ENCODE measurements at places on chromosomes 7 and 10.

DNA sequence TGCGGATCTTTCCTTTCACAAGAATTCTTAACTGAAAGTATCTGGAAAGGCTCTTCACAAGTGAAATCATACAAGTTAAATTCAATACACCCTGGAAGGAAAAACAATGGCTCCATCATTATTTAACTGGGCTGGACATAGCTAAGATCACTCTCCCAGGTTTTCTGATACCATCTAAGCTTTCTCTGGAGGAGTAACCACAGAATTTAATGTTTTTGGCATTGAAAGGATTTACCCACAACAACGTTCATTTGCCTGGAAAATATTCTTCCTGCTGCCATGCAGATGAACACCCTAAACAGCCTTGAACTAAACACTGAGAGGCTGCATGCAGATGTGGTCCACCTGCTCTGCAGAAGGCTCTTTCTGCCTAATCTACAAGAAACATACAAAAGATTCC is 4.3 kb downstream of the NEBL start:
- no peak for DNase-seq

- DNase-seq: no peak
These were observed 51.4 kb upstream of the PFKFB3 start for GRCh38 chr10:6151087-6151977.

DNA sequence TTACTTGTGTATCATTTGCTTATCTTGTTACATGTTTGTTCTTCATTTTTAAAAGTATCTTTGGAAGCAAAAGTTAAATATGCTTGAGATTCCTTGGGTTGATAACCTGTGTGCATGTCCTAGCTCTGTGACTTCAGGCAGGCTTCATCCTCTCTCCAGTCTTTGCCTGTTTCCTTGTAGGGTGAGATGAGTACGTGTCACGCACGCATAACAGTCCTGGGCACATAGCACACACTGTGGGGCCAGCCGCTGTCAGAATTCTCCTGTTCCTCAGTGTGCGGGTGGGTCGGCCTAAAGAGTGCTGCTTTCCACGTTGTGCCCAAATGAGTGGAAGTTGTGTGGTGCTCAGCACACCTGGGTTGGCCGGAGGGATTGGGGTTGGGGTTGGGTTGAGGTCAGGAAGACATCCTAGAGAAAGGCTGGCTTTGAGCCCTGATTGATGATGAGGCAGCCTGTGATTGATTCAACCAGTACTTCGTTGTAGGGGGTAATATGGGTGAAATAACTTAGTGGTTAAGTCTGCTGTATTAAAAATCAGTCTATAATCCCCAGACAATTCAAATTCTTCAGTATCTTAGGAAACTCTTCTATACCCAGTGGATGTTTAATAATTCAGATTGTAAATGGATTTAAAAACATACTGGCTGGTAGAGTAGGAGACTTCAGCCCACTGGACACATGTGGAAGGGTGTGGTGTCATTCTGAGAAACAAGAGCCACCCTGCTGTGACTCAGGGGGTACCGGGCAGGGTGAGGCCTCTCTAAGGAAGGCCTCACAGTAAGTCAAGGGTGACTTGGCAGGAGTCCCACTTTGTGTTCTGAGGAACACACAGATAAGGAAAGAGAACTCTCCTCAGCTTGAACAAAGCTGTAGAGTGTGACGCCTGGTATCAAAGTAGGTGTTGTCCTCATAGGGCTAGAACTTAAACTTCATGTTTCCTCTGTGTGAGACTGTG is 54.8 kb downstream of the DAGLB start:
- no peak for DNase-seq

DNA sequence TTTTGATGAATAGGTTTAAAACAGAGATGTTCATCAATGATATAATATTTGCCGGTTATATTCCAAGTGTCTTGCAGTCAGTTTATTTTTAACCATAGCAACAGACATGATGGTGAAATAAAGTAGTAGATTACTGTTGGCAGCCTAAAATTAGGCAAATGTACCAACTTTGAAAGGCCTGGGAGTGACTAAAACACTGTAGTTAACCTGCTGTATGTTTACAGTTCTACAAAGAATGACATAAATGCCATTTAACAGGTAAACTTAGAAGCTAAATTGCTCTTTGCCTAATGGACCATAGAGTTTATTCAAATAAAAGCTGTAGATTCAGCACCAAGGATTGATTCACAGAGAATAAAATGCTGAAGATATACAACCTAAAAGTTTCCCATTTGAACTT is 64.1 kb downstream of the PHTF2 start:
- DNase-seq: no peak

DNA sequence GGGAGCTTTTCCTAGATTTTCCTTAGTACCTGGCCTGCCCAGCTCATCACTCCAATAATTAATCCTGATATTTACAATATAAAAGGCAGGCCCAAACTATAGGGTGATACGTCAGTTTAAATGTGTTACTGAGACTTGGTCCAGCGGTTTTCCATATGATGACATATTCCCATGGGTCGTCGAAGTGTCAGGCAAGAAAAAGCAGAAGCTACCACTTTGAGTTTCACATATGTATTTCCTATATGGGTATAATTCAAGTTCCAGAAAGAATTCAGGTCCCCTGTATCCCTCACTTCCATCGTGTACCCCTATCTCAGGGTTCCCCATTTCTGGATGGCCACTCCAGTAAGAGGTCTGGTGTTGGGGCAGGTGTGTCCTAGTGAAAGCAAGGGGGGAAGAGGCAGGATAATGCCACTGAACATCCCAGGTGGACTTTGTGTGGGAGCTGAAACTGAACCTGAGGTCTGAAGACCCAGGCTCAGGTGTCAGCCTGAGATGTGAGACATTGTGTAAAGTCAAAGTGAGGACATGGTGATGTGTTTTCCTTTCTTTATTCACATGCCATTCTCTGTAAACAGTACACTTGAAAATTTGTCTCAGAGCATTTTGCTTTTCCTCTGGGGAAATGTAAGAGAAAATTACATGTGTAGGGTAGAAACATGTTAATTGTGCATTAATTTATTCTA is 167.8 kb downstream of the PLXDC2 start:
- DNase-seq: no peak

DNA sequence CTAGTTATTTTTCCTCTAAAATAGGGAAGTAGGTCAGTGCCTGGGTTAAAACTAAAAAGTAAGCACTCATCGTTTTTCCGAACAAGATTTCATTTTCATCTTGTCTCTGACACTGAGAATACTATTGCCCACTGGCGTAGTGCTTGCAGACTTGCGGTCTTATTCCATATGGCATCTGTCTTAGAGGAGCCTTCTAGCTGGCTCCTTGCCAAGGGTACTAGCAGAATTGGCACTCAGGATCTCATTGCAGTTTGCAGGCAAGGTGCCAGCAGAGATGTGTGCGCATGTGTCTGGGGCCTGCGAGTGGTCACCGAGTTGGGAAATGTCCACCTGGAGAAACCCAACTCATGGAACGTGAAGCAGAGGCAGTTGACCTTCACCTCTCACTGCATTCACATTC is 143.4 kb downstream of the CELF2 start:
- DNase-seq: no peak

- DNase-seq: no peak
These were observed 3.5 kb upstream of the MGAM start for GRCh38 chr7:141992156-141992555.

DNA sequence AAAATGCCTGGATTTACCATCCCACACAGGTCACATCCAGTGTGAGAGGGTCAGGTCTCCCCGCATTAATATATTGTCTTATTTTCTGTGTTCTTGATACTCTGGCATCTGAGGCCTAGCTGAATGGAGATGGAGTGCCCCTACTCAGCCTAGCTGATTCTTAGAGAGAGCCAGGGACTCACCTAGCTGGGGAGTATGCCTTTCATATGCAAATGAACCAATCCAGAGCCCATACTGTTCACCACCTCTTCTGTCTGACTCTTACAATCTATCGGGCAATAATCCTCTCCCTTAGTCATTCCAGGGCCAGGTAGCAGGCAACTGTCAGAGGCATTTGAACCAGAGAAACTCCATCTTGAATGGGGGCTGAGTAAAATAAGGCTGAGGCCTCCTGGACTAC is 46.3 kb downstream of the LBX1 start:
- no peak for DNase-seq

GRCh38 chr7:102830197-102830596 is 81.4 kb downstream of the FAM185A start:
- no peak for DNase-seq

GRCh38 chr10:3886641-3887251 is 101.7 kb upstream of the KLF6 start:
- DNase-seq: no peak

DNA sequence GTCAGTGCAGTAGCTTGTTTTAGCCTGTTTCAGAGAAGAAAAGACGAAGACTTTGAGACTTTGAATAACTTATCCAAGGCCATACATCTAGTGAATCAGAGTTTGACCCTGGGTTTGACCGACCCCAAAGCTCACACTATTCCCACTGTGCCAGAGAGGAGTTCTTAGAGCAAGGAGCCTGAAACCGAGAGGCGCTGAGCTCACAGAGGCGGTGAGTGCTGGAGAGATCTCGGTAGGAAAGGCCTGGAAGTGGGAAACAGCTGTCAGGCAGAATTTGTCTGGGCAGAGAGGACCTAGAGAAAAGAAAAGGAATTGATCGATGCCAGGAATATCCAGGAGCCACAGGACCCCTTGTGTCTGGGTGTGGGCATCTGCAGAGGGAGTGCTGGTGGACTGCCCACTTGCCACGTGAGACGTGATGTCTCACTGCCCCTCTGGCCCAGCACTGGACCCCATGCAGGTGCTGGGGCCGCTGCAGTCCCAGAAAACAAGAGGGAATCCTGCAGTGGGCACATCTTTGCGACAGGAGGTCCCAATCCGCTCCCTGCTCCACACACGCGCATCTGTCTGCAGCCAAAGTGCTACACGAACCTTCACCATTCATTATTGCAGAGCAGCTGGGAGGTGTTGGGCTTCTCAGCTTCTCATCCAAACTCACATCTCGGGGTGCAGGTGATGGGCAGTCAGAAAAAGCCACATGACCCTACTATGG is 6.2 kb downstream of the CALML3 start:
- no peak for DNase-seq

DNA sequence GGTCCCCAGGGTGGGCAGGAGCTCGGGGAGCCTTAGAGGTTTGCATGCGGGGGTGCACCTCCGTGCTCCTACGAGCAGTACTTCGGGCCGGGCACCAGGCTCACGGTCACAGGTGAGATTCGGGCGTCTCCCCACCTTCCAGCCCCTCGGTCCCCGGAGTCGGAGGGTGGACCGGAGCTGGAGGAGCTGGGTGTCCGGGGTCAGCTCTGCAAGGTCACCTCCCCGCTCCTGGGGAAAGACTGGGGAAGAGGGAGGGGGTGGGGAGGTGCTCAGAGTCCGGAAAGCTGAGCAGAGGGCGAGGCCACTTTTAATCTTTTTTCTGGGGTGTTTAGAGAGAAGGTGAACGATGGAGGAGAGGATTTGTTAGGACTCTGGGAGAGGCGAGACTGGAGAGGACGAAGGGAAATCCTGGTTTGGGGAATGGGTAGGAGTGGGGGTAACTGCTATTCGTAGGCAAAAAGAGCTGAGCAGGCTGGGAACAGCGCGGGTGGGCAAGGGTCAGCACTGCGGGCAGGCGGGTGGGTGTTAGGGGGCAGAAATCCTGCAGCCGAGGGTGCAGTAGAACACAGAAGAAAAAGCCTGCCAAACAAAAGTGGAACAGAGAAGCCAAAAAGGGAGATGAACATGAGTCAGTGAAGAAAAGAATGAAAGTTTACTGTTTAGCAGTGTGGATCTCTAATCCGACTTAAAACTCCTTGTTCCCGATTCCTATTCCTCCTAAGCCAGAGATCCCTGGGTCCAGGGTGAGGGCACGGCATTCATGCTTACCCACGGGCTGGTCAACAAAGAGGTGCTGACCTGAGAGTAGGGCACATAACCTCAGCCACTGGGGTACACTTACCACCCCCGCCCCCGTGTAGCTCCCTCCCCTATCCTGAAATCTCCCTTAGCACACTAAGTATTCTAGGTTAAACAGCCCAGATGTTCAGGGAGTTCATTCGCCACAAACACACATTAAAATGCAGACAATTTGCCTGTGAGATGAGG is 26.9 kb downstream of the PRSS2 start:
- no peak for DNase-seq

DNA sequence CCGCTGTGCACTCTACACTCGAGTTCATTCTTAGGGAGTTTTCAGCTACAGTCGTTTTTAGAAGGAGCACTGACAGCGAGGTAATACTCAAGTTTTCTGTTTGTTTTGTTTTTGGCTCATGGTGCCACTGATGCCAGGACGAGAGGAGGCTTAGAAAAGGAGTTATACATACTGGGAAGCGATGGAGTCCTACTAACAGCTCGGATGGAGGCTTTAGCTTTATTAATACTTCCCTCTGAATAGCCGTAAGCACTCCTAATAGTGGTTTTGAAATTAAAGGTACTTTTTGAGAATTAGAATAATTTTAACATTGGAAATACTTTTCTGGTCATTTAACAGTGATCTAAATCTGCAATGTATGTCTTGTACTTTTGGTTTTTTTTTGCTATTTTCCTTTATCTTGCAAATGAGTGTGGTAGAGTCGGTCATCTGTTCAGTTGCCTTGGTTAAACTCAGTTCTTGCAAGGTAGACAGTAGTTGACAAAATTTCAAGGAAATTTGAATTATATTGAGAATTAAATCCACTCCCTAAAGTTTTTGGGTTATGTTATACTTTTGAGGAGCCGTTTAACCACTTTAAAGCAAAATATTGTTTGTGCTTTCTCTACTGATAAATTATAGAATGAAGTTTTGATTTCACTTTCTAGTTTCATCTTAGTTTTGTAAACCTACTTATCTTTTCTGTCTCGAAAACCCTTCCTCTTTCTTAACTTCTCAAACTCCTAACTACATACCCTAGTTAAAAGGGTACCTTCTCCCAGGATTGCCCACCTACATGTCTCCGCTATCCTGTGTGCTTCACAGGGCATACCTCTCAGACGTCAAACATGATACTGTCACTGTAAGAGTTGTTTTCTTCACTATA is 1.5 kb downstream of the HBP1 start:
- no peak for DNase-seq

- no peak for DNase-seq
These were observed 282.3 kb downstream of the TFEC start for GRCh38 chr7:115748123-115748738.

- no peak for DNase-seq
These were observed 16.8 kb upstream of the GIMAP6 start for GRCh38 chr7:150649080-150649385.

DNA sequence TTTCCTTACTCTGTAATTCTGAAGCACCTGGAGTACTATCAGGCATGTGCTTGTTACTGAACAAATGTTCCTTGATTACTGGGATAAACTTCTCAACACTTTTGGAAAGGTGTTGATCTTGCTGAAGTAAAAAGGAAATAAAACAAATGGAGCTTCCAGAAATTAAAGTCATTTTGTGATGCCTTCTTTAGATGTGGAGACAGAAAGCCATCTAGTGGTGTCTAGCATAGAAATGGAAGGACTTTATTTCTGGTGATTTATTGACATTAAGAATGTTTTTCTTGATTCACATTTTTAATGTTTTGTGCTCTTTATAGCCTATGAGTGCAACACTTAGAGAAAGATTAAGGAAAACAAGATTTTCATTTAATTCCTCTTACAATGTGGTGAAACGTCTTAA is 1.4 kb downstream of the SFR1 start:
- no peak for DNase-seq

DNA sequence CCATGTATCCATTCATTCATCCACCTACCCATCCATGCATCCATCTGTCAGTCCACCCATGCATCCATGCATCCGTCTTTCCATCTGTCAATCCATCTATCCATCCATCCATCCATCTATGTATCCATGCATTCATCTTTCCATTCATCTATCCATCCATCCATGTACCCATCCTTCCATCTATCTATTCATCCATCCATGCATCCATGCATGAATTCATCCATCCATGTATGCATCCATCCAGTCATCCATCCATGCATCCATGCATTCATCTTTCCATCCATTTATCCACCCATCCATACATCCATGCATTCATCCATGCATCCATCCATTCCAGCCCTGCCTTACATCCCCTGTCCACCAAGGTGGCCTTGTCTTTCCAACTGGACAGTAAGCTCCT is 45.7 kb downstream of the SORCS3 start:
- no peak for DNase-seq
